ENCODE measurements at places on chromosomes 13 and 19. TPM values are rescaled to one million over a fixed set of nuclear protein-coding genes. Genes with fewer than 3 reads are reported as not detected.

DNA sequence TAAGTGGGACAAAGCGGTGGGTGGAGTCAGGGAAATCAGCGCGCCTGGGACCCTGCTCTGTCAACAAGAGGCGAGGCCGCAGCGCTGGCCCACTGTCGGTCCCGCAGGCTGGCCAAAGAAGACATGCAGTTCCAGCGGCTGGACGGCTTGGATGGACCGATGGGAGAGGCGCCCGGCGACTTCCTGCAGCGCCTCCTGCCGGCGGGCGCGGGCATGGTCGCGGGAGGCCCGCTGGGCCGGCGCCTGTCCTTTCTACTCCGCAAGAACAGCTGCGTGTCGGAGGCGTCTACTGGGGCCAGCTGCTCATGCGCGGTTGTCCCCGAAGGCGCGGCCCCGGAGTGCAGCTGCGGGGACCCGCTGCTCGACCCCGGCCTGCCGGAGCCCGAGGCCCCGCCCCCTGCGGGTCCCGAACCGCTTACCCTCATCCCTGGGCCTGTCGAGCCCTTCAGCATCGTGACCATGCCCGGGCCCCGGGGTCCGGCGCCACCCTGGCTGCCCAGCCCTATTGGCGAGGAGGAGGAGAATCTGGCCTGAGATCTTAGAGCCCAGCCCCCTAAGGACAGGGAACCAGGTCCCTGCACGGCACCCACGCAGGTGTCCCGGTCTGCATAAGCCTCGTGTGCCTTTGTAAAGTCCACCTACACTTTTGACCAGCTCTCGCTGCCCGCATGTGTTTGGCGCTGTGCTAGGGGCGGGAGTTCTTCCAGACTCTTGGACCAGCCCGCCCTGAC lies 6.1 kb downstream of the BEST2 start:
- DNase-seq, result peak; percentile 88

GRCh38 chr19:30167206-30167868 lies 204.8 kb upstream of the ZNF536 start:
- DNase-seq, result no peak

GRCh38 chr13:52743988-52744387 lies 4.4 kb upstream of the CNMD start:
- no peak for DNase-seq

DNA sequence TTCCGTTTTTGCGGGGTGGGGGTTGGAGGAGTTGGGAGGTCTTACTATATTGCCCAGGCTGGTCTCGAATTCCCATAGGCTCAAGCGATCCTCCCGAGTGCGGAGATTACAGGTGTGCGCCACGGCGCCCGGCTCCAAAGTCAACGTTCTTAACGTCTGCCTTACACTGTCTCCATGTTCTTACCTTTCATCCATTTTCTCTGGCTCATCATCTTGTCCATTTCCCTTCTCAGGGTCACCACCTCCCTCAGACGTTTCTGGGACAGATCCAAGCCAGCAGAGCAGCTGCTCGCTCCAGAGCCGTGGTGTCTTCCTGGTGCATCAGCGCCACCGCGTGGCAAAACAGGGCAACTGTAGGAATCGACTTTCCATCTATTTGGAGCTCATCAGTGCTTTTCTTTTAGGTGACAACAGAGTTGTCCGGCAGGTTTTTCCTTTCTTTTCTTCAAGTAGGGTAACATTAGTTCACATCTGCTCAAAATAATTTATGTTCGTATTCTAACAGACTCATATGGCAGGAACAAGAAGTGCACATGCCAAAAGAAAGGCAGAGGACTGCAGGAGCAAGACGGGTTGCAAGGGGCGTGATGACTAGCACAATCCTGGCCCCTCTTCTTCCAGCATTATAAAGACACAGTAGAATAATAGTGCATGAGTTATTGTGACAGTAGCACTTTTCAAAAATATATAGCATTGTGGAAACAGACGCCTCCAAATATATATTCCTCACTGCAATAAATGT lies 103.1 kb upstream of the ABCC4 start:
- DNase-seq, result peak; percentile 87

The ZNF253 gene
- 22.6 TPM for total RNA-seq

DNA sequence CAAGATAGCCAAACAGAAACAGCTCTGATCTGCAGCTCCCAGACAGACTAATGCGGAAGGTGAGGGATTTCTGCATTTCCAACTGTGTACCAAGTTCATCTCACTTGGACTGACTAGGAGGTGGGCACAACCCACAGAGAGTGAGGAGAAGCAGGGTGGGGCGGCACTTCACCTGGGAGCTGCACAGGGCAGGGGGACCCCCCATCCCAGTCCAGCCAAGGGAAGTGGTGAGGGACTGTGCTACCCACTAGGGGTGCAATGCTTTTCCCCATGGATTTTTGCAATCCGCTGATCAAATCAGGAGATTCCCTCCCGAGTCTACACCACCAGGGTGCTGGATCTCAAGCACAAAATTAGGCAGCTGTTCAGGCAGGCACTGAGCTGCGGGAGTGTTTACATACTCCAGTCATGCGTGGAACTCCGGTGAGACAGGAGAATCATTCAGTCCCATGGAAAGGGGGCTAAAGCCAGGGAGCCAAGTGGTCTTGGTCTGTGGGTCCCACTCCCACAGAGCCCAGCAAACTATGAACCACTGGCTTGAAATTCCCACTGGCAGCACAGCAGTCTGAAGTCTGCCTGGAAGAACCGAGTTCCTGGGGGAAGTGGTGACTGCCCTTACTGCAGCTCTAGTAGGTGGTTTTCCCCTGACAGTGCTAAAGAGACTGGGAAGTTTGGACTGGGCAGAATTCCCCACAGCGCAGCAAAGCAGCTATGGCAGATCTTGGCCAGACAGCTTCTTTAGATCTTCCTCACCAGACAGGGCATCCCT lies 85.1 kb upstream of the UFM1 start:
- DNase-seq, result no peak

The LILRA1 gene
- total RNA-seq, result not detected

The ZNF563 gene
- total RNA-seq, result 2.6 TPM

The MEDAG gene
- 0.36 TPM for total RNA-seq

DNA sequence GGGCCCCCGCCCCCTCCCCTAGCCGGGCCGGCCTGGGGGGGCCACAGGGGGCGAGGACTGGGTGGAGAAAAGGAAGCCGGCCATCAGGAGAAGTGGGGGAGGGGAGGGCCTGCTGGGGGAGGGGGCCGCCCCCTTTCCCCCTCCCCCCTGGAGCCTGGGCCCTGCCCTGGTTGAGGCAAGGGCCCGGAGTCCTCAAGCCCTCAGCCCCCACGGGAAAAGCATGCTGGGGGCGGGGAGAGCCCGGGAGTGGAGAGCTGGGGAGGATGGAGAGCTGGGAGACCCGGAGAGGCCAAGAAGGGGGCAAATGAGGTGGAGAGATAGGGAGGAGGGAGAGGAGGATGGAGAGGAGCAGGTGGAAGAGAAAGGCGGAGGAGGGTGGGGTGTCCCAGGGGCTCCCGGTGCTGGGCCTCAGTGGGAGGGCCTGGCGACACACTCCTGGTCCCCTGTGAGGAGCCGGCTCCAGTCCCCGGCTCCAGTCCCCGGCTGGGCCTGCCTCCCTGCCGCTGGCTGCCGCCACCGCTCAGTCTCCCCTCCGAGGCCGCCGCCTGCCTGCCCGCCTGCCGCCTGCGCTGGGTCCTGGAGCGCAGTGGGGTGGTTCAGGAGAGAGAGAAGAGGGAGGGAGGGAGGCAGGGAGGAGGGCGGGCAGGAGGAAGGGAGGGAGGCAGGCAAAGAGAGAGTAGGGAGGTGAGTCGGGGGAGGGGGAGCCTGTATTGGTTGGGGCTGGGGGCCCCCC lies at the start of gene GRIK5:
TSS of gene GRIK5 (minus strand) at position 588 of the 733 bp plus-strand sequence. CDS start 4,436 bp downstream, outside the sequence.
- DNase-seq, result no peak

- DNase-seq, result no peak
These were observed 37.5 kb downstream of the POSTN start for GRCh38 chr13:37561031-37561430.

GRCh38 chr19:6987850-6988249 lies 33.4 kb downstream of the MBD3L2B start:
- DNase-seq, result no peak

The C2CD4C gene
- 7.2 TPM for total RNA-seq

DNA sequence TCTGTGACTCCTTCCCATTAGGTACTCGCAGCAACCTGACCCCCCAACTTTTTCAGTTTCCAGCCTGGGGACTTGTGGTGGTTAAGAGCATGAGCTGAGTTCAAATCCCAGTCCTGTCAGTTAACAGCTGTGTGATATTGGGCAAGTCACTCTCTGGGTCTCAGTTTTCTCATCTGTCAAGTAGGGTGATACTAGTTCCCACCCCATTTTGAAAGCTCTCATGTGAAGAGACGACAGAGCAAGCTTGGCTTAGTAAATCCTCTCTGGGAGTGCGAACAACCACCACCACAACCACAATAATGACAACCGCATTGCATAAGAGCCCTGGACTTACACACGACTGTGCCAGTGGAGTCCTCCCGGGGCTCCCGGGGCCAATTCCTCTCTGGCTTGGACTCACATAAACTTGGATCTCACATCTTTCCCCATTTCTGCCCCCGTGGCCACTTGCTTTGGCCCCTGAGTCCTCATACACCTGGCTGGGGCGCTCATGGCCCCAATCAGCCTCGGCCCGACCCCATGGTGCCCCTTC lies 454 bp downstream of the BLVRB start:
- DNase-seq, result no peak

DNA sequence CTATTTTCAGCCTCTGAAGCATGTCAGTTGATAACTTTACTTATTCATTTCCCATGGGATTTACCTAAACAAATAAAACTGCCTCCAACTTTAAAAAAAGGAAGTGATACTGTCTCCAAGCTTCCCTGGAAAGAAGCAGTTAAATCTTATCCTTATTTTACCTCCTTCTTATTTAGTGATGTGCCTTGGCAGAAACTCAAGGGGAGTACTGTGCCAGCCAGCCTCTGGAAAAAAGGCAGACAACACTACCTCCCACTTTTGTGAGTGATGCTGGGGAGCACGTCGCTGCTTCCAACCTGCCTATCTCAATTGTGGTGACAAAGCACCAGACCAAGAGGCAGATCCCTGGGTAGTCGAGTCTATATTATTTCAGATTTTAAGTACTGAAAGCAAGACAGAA lies 765.6 kb downstream of the DIAPH3 start:
- no peak for DNase-seq

- no peak for DNase-seq
These were observed 495.9 kb downstream of the GPC5 start for GRCh38 chr13:91894316-91894715.

- DNase-seq, result no peak
These were observed 174.6 kb downstream of the SUCLA2 start for GRCh38 chr13:47826471-47826870.

DNA sequence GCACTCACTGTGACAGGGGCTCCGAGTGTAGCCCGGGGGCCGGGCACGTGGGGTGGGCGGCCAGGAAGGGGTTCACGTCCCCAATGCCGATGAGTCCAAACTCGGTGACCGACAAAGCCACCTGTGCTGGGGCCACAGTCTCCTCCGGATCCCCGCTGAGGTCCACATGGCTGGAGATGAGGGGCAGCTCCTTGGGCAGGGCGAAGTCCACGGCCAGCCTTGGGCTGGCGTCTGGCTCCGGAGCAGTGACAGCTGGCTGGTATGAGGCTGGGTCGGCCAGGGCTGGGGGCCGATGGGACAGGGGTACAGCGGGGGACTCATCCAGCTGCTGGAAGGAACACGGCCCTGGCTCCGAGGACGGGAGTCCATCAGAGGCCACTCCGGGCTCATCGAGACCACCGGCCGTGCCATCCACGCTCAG lies 15.9 kb upstream of the PLPP2 start:
- DNase-seq, result no peak

The SACS gene
- 49.6 TPM for total RNA-seq
